PC-9 (cell line): ENCODE measurements at places on chromosomes 4 and X. TPM values are rescaled to one million over a fixed set of nuclear protein-coding genes. Genes with fewer than 3 reads are reported as not detected.

GRCh38 chrX:111376897-111377578 lies 35.0 kb downstream of the DCX start:
- no peak for DNase-seq

GRCh38 chrX:25527156-25527555 lies 511.4 kb upstream of the ARX start:
- no peak for DNase-seq

DNA sequence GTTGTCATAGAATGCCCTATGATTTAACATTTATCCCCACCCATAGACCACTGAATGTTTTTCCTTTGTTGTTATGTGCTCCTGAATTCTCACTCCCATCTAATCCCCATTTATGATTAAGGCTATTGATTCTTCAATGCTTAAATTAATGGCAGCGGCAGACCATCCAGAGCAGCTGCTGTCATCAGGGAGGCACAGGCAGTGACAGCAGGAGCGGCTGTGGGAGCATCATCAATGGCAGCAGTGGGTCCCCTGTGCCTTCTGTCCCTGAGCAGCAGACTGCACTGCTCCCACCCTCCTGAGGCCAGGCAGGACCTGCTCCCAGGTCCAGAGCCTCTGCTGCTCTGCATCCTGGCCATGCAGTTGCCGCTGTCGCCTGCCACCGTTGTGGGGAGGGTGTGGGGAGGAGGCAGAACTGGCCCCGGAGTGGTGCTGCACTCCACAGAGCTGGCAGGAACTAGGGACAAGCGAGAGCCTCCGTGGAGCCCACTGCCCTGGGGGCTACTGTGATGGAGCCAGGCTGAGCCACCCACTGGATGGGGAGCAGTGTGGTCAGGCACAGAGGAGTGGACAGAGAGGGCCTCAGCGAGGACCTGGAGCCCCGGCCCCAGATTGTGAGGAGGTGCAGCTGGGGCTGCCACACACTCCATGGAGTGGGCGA lies 29.0 kb downstream of the NAA11 start:
- no peak for DNase-seq

DNA sequence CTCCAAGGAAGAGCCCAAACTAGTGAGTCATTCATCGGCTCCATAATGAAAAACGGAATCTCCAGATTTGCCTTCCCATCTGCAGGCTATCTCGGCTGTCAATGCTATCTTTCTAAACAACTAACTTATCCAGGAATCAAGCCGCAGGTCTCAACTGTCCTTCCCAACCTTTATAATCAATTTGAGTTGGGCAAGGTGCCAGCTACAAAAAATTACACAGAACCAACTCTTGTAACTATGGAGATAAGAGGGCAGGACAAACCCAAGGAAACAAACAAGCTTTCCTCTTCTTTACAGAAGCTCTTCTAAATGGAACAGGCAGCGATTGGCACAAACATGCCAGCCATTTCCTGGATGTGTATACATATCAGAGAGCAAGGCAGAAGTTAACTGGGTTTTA lies 61.2 kb upstream of the RAI2 start:
- no peak for DNase-seq

DNA sequence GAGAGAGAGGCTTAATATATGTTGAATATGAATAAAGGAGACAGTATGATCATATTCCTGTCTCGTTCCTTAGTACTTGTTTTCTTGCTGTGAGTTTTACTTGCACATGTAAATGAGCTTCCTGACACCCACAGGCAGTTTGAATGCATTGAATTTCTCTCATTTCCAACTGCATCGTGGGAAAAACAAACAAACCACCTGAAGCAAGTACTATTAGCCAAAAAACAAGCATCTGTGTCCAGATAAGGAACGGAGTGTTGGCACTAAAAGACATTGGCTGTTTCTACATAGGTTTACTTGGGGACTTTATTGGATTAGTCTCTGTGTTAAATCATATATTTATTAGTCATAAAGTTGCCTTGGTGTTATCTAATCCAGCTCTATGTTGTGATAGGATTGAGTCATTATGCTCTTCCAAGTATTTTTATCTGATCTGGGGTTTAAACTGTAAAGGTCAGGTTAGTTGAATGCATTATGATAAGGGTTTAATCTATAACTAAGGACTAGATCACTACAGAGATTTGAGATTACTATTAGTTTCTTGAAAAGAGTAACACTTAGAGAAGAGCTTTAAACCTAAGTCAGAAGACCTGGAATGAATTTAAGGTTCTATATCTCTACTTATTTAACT lies 339.0 kb upstream of the SPANXN4 start:
- no peak for DNase-seq

Gene MAGEB17
- total RNA-seq = not detected in 2 replicates

Gene GLOD5
- total RNA-seq = not detected in 2 replicates

Gene MTNR1A
- not detected in 2 replicates for total RNA-seq

Gene CFAP299
- not detected in 2 replicates for total RNA-seq
